ENCODE measurements at places on chromosomes 4 and X.
A peak's percentile ranks its signal among the peaks of the same experiment; 100 is the strongest.

DNA sequence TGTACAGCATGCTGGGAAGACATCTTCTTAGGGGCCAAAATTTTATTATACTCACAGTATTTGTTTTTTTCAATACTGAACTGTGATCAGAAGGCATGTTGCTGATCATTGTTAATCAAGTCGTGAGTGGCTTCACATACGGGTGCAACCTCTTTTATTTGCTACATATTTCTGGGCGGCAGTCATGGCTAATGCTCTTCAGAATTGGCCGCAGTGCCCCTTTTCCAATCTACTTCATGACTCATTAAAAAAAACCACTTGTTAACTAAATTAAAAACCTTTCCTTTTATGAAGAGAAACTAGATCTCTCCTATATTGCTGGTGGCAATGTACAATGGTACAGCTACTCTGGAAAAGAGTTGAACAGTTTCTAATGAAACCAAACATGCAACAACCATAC, 101.5 kb upstream of the C1GALT1C1 start:
- peak; percentile 28 for DNase-seq

- no peak for DNase-seq
Measured at GRCh38 chr4:93698686-93699085, 129.9 kb upstream of the ATOH1 start.

DNA sequence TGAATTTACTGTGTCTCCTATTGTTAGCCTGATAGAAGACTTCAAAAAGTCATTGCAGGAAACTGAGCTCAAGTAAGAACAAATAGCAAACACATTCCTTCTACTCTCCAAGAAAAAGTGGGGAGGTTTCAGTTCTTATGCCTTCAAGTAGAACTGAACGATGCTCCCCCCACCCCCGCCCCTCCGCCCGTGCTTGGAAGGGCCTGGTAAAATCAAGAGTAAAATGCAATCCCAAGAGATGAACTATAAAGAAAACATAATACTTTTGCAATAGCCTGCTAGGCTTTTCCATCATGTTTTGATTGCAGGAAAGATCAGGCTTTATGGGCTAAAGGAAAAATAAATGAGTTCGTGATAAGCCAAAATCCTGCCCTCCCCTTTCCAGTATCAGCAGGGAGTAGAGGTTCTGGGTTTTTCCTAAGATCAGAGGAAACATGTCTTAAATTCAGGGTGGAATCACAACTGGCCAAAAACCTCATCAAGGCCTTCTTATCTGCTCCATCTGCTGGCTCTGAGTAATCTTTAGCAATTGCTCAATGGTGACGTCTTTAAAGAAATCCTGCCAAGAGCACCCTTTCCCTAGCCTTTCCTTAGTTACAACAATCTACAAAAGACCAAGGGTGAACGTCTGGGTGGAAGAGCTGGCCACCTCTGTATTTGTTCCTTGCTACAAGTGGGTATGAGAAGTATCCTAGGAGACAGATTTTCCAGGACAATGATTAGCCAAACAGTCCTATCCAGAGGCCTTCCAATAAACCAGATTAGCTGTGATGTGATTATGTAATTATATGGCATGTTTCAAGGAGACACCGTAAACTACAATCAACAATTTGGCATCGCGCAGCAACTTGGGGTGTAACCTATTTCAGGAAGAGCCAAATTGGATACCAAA, 66.3 kb upstream of the FAM9C start:
- peak; percentile 92 for DNase-seq

GRCh38 chr4:5371415-5372190, 320.3 kb downstream of the STK32B start:
- no peak for DNase-seq

DNA sequence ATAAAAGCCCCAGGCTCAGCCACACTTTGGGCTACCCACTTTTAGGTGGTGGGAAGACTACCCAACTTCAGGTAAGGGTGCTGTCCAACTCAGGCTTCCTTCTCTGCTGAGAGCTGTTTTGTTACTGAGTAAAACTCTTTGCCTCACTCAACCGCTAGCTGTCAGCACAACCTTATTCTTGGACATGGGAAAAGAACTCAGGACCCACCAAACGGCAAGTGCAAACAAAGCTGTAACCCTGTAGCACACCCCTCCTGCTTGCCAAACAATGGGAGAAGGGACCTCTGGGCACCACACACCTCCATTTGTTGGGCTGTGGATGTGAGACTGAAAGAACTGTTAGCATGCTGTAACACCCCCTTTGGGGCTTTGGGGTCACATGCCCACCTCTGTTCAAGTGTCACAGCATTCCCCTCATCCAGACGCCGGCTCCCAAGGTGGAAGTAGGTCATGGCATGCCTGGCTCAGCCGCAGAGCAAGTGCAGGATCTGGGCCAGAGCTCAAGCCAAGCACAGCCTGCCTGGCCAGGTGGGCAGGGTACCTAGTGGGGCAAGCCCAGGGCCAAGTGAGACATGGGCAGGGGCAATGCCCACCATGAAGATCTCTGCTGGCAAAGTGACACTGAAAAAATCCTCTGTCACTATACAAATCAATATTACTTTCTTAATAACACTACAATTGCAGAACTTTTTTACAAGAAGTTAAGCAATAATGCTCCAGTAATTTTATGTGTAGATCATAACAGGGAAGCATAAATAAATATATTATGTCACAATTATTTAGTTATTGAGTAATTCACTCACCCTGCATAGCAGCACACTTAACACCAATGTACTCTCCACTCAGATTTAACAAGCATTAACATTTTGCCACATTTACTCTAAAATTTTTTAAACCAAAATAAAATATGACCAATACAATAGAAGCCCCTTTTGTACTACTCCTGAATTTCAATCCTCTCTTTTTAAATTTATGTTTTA, 107.2 kb downstream of the TBCK start:
- DNase-seq = no peak

GRCh38 chr4:151439320-151439719, 30.3 kb downstream of the FHIP1A start:
- no peak for DNase-seq

DNA sequence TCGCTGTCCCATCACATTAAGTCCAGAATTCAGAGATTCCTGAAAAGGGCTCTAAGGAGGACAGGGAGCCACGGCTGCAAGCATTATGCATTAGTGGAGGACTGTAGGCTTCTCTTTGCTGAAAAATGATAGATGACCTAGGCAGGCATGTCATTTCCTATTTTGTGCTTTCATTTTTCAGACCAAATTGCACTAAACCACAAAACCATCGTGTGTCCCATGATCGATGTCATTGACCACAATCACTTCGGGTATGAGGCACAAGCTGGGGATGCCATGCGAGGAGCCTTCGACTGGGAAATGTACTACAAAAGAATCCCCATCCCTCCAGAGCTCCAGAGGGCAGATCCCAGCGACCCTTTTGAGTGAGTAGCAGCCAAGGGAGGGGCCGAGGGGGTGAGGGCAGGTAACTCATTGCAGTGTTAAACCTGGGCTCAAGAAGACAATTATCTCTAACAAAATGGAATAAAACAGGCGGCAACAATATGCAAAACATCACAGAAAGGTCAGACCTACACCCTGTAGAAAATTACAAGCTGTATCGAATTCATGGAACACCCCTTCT, 355.2 kb upstream of the GALNT7 start:
- DNase-seq = peak; percentile 12

- DNase-seq = peak; percentile 6
Measured at GRCh38 chr4:23484689-23485088, 405.2 kb downstream of the PPARGC1A start.

GRCh38 chr4:1325681-1326635, 21.1 kb upstream of the UVSSA start:
- no peak for DNase-seq

All from astrocyte of the spinal cord (primary cell).